Endothelial cell (in vitro differentiated cells): ENCODE measurements at places on chromosomes 6 and 20. TPM values are rescaled to one million over a fixed set of nuclear protein-coding genes. Genes with fewer than 3 reads are reported as not detected.
A peak's percentile ranks its signal among the peaks of the same experiment; 100 is the strongest.

ASIP gene
- not detected for total RNA-seq

DNA sequence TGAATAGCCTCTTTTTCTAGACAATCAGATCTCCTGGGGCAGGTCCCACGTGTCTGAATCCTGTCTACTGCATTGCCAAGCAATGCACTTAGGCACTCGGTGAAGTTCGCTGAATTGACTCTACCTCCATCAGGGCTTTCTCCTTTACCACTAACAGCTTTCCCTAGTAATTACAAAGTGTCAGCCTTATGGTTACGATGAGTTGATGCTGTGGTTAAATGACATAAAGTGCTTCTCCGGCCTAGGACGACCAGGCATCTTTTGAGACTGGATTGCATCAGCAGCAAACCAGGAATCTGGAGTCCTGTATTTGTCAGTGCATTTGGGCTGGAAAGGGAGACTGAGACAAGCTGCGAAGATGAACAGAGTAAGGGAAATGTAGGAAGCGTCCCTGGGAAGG, 21.5 kb downstream of the NOX3 start:
- DNase-seq = no peak
- H3K36me3 ChIP-seq = no peaks in the 10 kb centered on the region
- H3K27me3 ChIP-seq = no peaks in the 10 kb centered on the region
- peaks cover 14% of the 10 kb centered on the region for H3K4me1 ChIP-seq
- no peak overlapping the region for H3K4me3 ChIP-seq

RAET1E gene
- 0.28 TPM for total RNA-seq

DNA sequence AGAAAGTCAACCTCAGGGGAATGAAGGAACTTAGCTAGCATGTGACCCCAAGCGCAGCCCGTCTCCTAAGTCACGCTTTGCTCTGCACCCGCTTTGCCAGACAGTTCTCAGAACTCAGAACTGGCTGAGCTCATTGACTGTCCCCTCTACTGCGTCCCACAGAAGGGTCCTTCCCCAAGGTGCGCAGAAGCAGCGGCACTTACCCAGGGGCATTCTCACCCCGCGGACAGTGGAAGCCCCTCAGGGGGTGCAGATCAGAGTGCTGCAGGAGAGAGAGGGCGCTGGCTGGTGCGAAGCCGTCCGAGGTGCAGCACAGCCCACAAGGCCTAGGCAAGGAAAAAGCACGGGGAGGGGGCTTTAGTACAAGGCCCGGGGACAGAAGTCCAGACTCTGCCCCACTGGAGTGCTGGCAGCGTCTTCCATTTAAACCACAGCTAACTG, 807 bp downstream of the SNHG17 start:
- peaks cover 4% of the 10 kb centered on the region for H3K27me3 ChIP-seq
- H3K4me3 ChIP-seq = peak overlapping the region; percentile 96
- DNase-seq = peak; percentile 22
- H3K4me1 ChIP-seq = peaks cover 20% of the 10 kb centered on the region
- peaks cover 23% of the 10 kb centered on the region for H3K36me3 ChIP-seq

DNA sequence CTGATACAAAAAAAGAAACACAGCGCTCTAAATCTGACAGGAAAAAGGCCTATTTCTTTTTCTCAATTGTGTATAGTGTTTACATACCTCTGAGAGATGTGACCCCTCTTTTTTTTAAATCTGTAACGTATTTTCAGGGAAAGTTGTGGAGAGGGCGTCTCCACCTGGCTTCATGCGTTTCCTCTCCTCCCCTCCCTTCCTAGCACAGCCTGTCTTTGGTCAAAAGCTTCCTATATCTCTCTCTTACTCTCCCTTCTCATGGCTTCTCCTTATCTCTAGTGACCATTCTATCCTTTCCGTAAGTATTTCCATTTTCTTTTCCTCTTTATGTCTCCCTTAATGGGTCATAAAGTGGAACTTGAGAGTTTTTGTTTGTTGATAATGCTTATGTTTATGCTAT, 458.9 kb downstream of the HACE1 start:
- H3K4me3 ChIP-seq = no peak overlapping the region
- peaks cover 24% of the 10 kb centered on the region for H3K4me1 ChIP-seq
- H3K36me3 ChIP-seq = no peaks in the 10 kb centered on the region
- peaks cover 1% of the 10 kb centered on the region for H3K27me3 ChIP-seq

- H3K4me3 ChIP-seq = no peak overlapping the region
- H3K27me3 ChIP-seq = peaks cover 9% of the 10 kb centered on the region
- peaks cover 15% of the 10 kb centered on the region for H3K4me1 ChIP-seq
Observed at GRCh38 chr6:38176797-38177751, 357.5 kb downstream of the ZFAND3 start.

- DNase-seq = no peak
- no peak overlapping the region for H3K27ac ChIP-seq
- no peaks in the 10 kb centered on the region for H3K36me3 ChIP-seq
- no peaks in the 10 kb centered on the region for H3K27me3 ChIP-seq
- no peaks in the 10 kb centered on the region for H3K4me1 ChIP-seq
- H3K4me3 ChIP-seq = no peak overlapping the region
Observed at GRCh38 chr6:125957845-125958244, 1.3 kb downstream of the HINT3 start.

- peaks cover 6% of the 10 kb centered on the region for H3K4me1 ChIP-seq
- DNase-seq = no peak
- H3K27ac ChIP-seq = no peak overlapping the region
- peaks cover 4% of the 10 kb centered on the region for H3K36me3 ChIP-seq
- no peaks in the 10 kb centered on the region for H3K27me3 ChIP-seq
Observed at GRCh38 chr6:148780918-148781436, 34.1 kb downstream of the UST start.

DNA sequence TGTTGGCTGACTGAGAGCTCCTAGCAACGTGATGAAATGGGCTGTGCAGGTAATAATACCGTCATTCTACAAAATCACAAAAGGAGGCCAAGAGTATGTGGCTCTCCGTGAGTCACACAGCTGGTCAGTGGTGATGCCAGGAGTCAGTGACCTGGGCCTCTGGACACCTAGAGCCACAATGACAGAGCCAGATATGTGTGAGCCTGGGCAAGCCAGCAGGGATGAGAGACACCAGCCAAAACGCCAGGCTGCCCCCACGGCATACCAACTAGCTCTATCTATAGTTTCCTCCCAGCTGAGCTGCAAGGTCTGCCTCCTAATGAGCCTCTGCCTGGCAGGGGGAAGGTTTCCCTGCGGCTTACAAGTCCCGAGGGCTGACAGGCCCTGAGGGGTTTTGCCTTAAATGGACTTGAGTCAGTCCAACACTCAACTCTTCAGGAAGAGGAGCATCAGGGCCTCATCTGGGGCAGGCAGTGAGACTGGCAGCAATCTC, 70.0 kb downstream of the CPNE5 start:
- H3K27ac ChIP-seq = peak overlapping the region; percentile 75
- peaks cover 15% of the 10 kb centered on the region for H3K36me3 ChIP-seq
- H3K4me3 ChIP-seq = no peak overlapping the region
- no peak for DNase-seq

SMPDL3A gene
- 10.3 TPM for total RNA-seq

SLC22A1 gene
- total RNA-seq = 2.7 TPM

DNA sequence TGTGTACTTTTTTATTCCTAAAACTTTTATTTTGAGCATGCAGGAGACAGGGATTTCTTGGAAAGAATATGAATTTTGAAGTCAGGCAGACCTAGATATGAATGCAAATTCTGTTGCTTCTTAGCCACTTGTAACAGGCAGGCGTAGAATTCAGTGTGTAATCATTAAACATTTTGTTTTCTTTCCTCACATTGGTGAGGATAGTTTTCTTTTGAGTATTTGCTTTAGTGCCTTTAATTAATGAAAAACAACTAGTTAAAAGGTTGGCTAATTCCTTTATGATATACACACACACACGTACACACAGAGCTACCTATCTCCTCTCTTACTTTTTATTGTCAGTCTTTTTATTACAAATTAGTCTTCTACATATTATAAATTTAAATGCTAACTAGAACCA, 342.3 kb downstream of the CDKAL1 start:
- no peaks in the 10 kb centered on the region for H3K36me3 ChIP-seq
- H3K27ac ChIP-seq = no peak overlapping the region
- no peaks in the 10 kb centered on the region for H3K27me3 ChIP-seq
- no peak for DNase-seq

FOXQ1 gene
- total RNA-seq = 0.67 TPM
